Non-pigmented ciliary epithelial cell (primary cell): ENCODE measurements at places on chromosomes 5 and 9.

DNA sequence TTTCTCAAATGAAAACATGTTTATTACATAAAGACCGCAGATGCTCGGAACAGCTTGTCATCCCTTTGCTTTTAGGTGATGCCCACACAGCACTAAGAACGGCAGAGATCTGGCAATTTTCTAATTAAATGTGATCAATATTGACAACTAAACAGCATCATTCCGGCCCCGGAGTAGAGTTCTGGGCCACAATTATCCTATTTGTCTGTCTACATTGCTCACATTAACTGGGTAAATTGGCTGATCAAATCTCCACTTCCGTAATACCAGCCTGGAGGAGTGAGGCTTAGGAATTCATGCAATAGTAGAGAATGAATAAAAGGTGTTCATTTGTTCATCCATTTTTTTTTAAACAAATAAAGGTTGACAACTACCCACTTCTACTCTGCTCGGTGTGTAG, 245.1 kb upstream of the C9orf72 start:
- DNase-seq: no peak

- no peak for DNase-seq
These were observed 3.3 kb upstream of the TTC39B start for GRCh38 chr9:15310107-15310850.

DNA sequence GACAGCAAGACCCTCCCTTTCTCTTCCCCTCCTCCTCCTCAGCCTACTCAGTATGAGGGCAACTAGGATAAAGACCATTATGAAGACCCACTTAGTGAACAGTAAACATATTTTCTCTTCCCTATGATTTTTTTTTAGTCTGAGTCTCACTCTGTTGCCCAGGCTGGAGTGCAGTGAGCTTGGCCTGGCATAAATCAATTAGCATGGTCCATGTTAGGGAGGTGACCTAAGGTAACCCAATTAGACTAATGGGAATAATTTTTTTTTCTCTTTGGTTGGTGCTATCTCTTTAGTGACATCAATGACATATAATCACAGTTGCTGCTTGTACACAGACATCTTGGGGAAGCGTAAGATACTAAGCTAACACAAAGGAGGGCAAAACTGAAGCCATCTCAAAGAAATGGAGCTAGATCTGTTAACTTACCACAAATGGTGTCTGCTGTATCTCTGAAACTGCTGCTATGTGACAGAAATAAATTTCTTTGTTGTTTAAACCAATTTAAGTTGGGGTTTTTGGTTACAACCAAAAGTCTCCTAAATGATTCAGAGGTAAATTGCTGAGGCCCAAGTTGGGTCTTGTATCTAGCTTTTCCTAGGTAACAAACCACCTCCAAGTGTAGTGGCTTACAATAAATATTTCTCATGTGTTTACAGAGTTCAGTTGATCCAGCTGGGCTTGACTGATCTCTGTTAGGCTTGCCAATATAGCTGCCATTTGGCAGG, 13.3 kb downstream of the PKD2L2 start:
- DNase-seq: no peak

DNA sequence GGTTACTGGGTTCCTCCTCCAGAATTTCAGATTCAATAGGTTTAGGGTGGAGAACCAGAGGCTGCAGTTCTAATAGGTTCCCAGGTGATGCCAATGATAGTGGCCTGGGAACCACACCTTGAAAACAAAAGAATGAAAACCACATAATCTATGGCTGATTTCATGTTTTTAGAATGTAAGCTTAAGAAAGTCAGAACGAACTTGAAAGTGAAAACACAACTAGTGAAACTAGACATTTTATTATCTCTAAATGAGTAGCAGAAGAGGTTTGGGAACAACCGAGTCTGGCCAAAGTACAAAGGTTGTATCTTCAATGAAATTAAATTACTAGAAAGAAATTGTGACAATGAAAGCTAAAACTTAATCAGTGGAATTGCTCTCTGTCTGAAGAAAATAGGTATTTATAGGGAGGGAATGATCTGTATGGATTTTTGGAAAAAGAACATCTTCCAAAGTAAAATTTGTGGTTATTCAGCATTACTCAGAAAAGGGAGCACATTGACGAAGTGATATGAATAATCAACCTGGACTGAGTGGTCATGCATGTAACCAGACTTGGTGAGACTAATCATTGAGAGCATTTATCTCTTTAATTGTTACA, 24.9 kb upstream of the CEP120 start:
- DNase-seq: no peak

DNA sequence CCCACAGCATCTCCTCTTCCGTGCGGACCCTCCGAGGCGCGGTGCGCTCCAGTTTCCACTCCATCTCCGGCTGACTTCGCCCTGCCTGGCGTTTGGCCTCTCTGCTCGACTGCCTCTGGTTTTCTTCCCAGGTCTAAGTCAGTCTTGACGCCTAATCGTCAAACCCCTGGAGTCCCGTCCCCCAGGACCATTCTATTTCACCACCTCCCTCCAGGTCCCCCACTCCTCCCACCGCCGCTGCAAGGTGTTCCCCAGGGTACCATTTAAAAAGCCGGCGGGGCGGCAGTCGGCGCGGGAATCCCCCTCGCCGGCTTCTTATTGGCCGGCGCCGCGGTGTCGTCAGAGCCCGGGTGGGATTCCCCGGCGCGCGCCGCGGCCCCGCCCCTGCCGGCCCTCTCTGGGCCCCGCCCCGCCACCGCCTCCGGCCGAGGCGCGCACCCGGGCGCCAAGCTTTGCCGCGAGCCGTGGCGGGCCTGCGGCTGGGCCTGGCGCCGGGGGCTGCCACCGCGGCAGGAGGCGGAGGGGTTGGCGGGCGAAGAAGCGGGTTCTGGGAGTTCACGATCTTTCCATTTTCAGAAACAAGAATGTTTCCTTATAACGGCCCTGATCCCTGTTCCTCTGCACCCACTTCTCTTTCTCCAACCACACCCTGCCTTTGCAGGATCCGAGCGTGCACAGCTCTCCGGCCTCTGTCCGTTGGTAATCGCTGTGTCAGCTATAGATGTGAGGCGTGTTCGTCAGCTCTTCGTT, at the start of gene CDC20B:
Gene CDC20B, minus strand, starts transcription at position 241 of the 750 bp plus-strand sequence. Its CDS starts 177 bp downstream, at position 64.
- no peak for DNase-seq

DNA sequence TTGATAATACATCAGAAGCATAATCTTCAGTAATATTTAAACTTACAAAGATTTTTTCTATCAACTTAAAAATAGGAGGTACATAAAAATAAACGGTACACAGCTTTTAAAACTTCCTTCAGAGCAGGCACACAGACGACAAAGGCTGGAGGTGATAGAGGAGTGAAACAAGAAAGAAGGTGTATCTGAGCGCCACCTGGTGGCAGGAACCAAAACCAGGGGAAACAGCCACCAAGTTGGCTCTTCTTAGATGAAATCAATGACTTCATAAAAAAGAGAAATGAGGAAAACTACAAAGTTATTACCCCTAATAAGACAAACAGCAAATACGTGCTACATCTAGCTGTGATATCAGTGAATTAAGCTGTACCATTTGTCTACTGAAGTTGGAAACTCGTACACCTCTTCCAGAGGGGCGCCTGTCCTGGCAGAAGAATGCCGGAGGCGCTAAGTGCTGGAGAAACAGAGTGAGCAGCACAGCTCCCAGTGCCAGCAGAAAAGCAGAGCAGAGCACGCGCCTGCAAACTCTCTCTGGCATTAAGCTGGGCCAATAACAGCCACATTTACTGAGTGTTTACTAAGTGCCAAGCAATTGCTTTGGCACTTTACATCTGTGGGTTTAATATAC, 85.9 kb downstream of the SETX start:
- DNase-seq: no peak

DNA sequence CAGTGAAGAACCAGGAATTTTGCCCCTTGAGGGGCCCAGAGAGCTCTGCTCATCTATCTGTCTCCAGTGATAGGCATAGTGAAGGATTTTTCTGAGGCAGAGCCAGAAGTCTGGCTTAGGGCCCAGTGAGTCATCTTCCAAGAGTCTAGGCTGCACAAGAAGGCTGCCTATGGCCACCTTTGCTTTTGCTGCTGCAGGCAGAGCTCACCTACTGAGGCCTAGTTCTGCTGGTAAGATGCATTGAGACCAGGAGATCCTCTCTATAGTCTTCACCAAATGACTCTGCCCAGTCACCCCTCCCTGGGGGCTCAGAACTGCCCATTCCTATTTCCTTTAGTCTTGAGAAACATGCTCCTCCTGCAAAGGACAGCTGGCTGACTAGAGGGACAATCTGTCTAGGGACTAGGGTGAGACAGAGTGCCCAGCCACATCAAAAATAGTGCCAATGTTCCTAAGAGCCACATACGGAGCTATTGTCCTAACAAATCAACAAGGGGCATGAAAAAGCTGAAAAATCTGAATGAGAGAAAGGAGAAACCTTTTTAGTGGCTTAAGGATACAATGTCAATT, 40.3 kb upstream of the CDKN2AIPNL start:
- DNase-seq: no peak

DNA sequence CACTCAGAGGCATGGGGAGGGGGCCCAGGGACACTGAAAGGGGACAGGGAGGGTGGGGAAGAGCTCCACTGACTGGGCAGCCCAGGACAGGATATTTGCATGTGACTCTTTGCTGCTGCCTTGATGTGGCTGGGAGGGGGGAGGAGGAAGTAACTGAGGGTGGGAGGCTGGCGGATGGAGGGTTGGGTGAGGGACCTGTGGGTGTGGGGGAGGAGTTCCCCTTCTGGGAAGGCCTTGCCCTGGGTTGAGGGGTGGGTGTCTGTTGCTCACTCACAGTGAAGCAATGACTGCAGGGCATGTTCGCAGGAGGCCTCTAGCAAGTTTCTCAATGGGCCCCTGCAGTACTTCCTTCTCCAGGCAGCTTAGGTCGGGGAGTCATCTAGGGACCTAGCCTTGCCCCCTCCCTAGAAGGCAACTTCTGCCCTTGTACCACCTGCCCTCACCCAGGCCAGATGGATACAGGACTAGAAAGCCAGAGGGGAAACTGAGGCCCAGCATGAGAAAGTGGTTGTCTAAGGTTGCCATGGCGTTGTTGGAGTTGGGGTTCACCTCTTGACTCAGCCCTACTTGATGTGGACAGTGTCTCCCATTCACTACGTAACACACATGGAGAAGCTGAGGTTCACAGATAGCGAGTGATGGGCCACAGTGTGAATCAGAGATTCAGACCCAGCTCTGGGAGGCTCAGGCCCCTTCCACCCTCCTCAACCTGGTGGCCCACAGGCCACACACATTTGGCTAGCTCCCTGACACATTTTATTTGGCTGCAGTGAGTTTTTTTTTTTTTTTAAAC, 3.0 kb downstream of the GRK6 start:
- no peak for DNase-seq

- no peak for DNase-seq
These were observed 45.3 kb upstream of the SIL1 start for GRCh38 chr5:139243425-139243970.

- DNase-seq: no peak
These were observed 83.0 kb upstream of the IL33 start for GRCh38 chr9:6132650-6133049.

GRCh38 chr5:173786286-173787187, 101.6 kb upstream of the CPEB4 start:
- no peak for DNase-seq

GRCh38 chr9:14380061-14380836, 66.3 kb upstream of the NFIB start:
- DNase-seq: no peak
